8988T (cell line): ENCODE measurements at places on chromosomes 6 and 20.

DNA sequence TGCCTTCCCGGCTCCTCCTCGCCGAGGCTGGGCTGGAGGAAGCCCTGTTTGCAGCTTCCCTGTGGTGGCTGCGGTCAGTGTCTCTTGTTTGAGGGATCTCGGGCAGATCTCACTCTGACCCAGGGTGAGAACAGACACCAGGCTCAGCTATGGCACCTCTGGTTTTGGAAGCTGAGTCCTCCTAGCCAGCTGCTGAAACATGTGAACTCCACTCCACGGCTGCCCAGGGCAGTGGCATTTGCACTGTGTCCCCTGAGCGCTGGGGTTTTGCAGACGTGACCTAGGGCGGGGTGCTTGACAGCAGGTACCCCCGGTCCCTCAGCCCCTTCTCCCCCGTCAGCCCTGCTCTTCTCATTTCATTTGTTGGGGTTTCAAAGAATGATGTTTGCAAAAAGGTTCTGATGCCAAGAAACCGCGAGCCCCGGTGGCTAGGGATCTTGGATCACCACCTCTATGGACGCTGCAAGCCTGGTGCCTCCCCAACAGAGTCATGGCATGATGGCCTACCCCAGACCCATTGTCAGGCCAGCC is 55.0 kb upstream of the DACT2 start:
- no peak for DNase-seq

DNA sequence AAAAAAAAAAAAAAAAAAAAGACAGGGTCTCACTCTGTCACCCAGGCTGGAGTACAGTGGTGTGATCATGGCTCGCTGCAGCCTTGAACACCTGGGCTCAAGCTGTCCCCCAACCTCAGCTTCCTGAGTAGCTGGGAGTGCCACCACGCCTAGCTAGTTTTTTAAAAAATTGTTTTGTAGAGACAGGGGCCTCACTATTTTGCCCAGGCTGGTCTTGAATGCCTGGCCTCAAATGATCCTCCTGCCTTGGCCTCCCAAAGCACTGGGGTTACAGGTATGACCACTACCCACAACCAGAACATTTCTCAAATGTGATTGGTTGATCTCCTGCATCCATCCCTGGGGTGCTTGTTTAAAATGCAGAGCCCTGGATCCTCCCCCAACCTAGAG is 5.6 kb upstream of the RBCK1 start:
- no peak for DNase-seq

DNA sequence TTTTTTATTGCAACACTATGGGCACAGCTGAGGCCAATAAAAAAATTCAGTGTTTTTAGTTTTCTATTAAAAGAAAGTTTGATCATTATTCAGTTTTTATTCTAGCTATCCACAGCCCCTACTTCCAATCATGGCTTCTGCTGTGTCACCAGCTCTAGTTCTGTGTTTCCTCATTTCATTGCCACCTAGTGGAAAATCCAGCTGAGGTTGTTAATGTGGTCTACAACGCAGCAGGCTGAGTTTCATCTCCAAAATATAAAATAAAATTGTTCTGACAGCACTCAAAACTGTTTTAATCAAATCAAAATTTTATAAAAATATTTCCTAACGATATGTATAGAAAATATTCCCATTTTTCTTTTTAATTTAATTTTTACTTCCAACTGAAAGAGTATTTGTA is 13.6 kb downstream of the COL9A1 start:
- DNase-seq, result no peak

GRCh38 chr6:40725390-40725789 is 138.2 kb upstream of the LRFN2 start:
- DNase-seq, result no peak

- DNase-seq, result no peak
Measured at GRCh38 chr20:3483784-3484183, 13.0 kb downstream of the ATRN start.

DNA sequence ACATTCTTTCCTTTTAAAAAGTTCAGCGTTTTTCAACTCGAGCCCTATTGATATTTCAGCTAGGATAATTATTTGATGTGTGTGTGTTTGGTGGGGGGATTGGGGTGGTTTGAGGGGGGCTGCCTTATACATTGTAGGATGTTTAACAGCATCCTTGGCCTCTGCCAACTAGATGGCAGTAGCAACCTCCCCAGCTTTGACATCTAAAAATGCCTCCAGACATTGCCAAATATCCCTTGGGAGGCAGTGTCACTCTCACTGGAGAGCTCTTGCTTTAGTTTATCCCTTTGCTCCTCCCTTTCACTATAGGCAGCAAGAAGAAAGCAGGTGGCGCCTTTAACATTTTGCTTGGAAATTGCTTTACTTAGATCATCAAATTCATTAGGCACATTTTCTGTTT is 14.6 kb upstream of the TP53TG5 start:
- DNase-seq, result no peak

DNA sequence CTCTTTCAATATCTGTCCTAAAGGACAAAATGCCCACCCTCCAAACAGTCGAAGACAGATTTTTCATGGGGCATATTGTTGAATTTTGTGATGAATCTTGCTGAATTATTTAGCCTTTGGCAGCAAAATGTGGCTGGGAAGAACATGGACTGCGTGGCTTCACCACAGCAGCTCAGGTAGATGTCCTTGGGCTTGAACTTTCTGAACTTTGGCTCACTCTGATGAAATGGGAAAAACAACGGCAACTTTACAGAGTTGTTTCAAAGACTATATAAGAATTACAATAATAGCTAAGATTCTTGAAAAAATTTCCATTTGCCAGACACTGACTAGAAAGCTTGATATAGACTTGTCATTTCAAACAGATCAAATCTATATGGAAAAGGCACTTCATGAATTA is 52.8 kb upstream of the IL20RA start:
- no peak for DNase-seq

DNA sequence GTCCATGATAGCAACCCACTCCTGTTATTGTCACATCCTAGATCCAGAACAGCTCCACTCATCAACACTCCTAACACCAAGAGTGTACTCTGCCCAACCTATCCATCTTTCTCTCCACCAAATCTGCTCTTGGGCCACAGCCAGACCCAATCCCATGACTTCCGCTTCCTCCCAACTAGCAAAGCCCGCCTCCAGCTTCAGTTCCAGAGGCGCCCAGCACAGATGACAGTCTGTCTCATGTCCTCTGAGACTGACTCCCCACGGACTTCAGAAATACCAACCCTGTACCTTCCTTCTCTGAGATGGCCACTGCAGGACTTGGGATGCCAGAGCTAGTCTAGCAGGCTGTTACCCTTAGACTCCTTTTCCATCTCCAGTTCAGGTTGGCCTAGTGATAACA is 48.6 kb downstream of the DTNBP1 start:
- DNase-seq, result no peak

DNA sequence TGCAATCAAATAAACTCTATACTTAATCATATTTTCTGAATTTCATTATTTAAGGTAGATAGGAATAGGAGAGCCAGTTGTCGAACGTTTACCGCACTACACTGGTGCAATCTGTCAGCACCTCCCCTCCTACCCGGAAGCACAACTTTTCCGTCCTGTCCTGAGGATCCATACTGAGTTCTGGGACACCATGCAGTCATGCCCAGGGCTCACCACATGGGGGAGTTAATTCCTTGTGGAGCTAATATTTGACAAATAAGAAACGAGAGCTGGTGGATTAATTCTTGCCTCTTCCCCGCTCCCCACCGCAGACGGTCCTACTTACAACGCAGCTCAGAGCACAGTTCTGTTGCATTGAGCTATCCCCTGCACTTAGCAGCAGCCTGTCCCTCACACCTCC is 107.7 kb upstream of the RALGAPA2 start:
- peak; percentile 48 for DNase-seq

GRCh38 chr20:33653900-33654596 is 8.1 kb upstream of the C20orf144 start:
- DNase-seq, result no peak

DNA sequence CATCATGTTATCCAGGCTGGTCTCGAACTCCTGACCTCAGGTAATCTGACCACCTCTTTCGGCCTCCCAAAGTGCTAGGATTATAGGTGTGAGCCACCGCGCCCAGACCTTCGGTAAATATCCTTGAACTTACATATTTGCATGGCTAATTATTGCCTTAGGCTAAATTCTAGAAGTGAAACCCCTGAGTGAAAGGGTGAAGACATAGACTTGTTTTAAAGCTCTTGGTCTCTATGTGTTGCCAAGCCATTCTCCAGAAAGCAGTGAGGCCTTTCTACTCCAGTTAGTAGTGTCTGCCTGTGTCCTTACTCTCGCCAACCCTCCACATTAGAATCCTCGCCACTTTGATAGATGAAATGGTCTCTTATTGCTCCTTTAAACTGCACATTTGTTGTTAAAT is 2.6 kb upstream of the NOTCH4 start:
- no peak for DNase-seq
